Left renal pelvis (tissue), 4 donors: ENCODE measurements at places on chromosomes 2 and 18. TPM values are rescaled to one million over a fixed set of nuclear protein-coding genes. Genes with fewer than 3 reads are reported as not detected.

- DNase-seq, result no peak
Measured at GRCh38 chr2:74052732-74053710, 68.3 kb downstream of the TET3 start.

GRCh38 chr2:67260343-67261277, 136.5 kb upstream of the ETAA1 start:
- no peak for DNase-seq

GAL3ST2 gene
- polyA plus RNA-seq, result 0.40 TPM

CSRNP3 gene
- 10.2 TPM for polyA plus RNA-seq

DNA sequence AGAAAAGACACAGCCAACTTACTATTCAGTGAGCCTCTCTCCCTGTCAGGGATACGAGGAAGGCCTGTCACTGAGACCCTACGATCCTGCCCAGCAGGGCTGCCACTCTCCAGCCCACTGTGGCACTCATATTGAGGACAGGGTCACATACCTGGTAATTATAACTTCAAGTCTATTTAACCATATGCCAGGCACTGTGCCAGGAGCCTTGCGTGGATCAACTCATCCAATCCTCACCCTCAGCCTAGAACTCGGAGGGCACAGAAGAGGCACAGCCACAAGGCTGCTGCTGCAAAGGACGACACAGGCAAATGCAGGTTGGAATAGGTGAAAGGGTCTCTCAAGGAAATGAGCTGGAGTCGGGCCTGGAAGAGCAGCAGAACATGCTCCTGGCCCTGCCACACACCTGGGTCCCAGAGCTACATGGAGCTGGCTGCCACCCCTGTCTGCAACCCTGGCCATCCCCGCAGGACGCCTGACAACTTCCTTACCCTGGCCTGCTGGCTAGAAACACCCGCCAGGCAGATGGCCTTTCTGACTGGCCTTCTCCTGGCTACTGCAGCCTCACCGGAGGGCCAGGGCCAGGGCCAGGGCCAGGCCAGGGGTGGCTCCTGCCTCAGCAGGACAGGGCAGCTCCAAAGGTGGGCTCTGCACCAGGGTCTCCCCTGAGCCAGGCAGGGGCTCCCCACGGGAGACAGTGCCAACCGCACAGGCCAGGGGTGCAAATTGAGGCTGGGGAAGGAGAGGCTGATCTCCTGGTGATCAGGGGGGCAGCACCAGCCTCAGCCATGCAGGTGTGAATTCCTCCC, 32.1 kb upstream of the SLC66A3 start:
- no peak for DNase-seq

OTX1 gene
- polyA plus RNA-seq, result not detected

CFAP221 gene
- 32.3 TPM for polyA plus RNA-seq

GRCh38 chr18:76914314-76914713, 92.0 kb downstream of the ZNF236 start:
- DNase-seq, result no peak

SCRN3 gene
- 32.8 TPM for polyA plus RNA-seq

DNA sequence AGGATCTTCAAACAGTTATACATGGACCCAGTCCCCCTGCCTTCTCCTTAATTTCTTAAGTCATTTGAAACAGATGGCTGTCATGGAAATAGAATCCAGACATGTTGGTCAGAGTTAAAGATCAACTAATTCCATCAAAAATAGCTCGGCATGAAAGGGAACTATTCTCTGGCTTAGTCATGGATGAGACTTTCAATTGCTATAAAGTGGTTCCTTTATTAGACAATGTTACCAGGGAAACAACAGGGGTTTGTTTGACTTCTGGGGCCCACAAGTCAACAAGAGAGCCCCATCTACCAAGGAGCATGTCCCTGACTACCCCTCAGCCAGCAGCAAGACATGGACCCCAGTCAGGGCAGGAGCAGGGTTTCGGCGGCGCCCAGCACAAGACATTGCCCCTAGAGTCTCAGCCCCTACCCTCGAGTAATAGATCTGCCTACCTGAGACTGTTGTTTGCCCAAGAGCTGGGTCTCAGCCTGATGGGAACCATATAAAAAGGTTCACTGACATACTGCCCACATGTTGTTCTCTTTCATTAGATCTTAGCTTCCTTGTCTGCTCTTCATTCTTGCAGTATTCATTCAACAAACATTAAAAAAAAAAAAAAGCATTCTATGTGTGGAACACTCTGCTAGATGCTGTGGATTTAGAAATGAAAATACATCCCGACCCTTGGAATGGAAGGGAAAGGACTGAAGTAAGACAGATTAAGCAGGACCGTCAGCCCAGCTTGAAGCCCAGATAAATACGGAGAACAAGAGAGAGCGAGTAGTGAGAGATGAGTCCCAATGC, 4.6 kb downstream of the TTR start:
- DNase-seq, result no peak

DNA sequence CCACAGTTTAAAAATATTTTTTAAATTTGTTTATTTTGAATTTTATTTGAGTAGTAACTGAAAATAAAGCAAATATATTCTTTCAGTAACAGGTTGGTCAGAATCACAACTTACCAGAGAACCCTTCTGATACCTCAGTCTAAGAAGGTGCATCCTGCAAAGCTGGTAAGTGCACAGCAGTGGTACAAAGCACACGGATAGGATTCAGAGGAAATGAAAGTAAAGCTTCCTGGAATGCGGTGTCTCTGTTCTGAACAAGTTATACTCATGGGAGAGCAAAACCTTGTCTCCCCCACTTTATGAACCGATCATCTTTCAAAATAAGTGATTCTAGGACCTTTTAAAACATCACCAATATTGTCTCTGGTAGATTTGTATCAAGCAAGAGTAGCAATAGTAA, 398.3 kb downstream of the TMX3 start:
- DNase-seq, result no peak

DNA sequence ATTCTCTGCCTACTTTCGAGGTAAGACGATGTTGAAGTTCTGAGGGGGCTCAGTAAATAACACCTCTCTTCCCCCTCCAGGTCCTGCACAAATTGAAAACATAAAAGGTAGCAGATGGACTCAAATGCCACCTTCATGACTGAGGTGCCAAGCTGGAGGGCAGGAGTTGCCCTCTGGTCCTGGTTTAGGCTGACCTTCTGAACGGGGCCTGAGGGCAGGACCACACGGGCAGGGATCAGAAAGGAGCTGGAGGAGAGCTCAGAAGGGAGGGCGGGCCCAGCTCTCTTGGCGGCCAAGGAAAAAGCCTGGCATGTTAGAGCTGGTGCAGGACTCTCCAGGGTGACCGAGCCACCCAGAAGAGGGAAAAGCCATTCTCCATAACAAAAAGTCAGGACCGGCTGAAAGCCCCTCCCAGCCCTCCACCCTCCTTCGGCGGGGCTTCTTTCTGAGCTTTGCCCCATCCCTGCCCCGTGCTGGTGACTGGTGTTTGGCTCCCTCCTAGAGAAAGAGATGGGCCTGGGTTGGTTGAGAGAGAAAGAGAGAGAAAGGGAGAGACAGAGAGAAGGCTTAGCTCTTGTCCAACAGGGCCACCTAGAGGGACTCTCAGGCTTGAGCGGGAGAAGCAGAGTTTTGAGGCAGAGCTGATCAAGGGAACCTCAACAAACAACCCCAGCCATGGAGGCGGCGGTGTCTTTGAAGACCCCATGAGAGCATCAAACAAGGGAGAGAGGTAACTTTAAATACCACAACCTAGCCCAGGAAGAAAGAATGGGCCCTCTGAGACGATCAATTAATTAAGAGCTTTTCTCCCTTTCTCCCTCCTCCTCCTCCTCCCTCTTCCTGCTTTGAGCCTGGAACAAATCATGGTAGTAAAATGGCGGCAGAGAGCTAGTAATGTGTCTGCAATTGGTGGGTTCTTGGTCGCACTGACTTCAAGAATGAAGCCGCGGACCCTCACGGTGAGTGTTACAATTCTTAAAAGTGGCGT, 50.8 kb downstream of the WIPF1 start:
- no peak for DNase-seq

GBX2 gene
- polyA plus RNA-seq, result 0.70 TPM

DNA sequence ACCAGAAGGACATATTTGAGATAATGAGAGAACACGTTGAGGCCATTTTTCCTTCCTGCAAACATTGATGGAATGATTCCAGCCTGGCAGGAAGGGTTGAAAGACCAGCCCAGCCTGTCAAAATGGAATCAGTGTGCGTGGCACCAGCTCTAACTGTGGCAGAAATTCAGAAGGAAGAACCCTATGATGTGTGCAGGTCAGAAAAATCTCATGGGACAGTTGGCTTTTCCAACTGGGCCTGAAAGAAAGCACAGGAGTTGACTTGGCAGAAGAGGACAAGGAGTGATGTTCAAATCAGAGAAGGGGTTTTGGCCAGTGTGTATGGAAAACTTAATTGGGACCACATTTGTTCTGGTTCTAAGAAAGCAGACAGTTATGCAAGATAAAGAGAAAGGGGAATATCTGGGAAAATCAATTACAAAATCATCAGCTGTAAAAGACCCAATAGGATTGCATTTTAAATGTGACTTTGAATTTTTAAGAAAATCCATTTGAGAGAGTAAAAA, 192.8 kb upstream of the PID1 start:
- no peak for DNase-seq

SLC38A11 gene
- polyA plus RNA-seq, result 19.2 TPM

DNA sequence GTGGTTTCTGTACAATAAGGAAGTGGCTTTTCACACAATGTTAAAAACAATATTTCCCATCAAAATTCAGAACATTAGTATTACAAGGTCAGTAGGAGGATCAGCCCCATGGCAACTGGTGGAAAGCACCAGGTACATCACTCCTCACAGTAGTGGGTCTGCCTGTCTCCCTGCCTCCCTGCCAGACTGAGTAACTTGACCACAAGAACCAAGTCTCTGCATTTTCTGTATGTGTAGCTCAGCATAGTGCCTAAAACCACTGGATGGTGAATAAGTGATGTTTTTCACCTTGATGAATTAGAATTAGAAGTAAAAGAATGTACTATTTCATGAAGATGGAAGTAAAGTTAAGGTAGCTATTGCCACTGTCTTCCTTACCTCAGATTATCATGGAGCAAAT, 4.1 kb upstream of the WDR7 start:
- DNase-seq, result no peak

KIF5C gene
- 4.1 TPM for polyA plus RNA-seq

DNA sequence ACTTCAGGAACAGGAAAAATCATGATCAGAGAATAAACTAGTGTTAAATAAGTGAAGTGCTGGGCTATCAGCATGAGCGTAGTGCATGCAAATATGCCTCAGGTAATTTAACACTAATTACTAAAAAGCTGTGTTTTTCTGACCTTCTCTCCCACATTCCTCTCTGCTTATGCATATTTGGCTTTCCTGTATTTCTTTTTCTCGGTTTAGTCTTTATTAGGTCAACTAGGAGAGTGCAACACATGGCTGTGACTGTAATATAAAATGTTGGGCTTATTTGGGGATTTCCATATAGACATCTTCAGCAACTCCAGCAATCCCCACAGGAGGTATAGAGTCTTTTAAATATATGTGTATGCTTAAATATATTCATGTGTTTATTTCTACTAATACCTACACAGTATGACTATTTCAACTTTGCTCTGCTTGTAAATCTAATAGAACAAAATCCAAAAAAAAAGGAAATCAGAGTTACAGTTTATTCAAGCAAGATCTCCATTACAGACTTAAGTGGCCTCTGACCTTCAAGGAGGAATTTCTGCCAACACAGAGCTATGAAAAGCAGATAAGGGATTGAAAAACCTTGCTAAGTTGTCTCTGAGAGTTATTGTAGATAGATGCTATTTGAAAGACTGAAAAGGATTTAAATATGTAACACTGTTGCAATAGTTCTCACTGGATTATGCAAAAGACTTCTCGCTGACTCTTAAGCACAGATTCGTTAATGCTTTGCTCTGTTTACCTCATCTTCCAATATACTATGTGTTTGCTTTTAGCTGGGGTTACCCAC, 359.5 kb upstream of the RGPD4 start:
- no peak for DNase-seq

- no peak for DNase-seq
Measured at GRCh38 chr18:21461460-21461859, 139.0 kb downstream of the ESCO1 start.

DNA sequence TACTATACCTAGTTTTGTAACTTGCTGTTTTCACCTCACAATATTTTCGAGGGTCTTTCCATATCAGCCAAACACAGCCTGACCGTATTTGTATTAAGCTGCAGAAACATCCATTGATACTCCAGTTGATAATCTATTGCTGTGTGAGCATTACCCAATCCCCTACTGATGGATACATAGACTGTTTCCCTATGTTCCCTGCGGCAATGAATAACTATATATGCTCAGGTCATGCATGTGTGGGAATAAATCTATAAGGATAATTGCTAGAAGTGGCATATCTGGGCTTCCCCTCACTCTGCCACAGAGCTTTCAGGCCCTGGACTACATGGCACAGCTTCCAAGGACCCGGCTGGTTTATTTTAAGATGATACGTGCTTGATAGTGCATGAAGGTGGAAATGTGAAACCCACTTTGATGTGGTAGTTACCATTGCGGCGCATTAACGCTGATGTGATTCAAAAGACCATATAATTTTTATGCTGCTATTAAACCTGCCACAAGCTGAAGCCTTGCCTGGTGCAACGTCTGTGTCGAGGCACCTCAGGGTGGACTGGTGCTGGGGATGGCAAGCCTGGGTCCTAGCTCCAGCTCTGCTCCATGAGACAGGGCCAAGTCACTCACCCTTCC, 130.8 kb upstream of the MSH6 start:
- DNase-seq, result no peak

DNA sequence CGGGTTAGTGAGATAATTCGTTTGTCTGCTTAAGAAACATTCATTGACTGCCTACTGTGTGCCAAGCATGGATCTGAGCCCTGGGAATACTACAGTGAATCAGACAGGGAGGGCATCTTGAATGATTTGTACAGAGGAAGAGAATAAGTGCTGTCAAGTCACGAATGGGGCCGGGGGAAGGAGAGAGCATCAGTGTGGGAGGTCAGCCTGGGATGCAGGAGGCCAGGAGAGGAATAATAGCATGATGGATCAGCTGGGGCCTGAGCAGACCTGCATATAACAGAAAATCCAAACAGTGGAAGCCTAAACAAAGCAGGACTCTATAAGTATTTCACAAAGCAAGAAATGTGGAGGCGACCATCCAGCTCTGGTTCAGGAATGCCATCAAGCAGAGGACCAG, 55.4 kb upstream of the PAX8 start:
- no peak for DNase-seq

DNA sequence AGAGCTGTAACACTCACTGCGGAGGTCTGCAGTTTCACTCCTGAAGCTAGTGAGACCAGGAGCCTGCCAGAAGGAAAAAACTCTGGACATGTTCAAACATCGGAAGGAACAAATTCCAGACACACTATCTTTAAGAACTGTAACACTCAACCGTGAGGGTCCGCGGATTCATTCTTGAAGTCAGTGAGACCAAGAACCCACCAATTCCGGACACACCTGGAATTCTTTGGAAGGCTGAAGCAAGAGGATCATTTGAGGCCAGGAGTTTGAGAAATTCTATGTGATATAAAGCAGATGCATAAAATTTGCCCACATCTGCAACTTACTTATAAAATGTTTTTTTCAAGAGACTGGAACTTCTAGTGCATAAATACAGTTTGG, 43.5 kb upstream of the ITSN2 start:
- DNase-seq, result no peak

- no peak for DNase-seq
Measured at GRCh38 chr2:118387509-118387908, 299.2 kb downstream of the INSIG2 start.

TRIM43 gene
- 0.49 TPM for polyA plus RNA-seq
